ENCODE measurements at places on chromosomes 6 and 20. TPM values are rescaled to one million over a fixed set of nuclear protein-coding genes. Genes with fewer than 3 reads are reported as not detected.

PHACTR1 gene
- total RNA-seq: 0.26 TPM

C6orf141 gene
- total RNA-seq: 0.77 TPM

MYCT1 gene
- total RNA-seq: under 0.01 TPM

TRIM31 gene
- total RNA-seq: not detected

GDAP1L1 gene
- not detected for total RNA-seq

CCND3 gene
- 10.3 TPM for total RNA-seq

TXNDC5 gene
- 253 TPM for total RNA-seq

SNTA1 gene
- 46.6 TPM for total RNA-seq

PHF10 gene
- 15.7 TPM for total RNA-seq

TULP1 gene
- total RNA-seq: not detected

PAX1 gene
- not detected for total RNA-seq

PRDM1 gene
- total RNA-seq: 5.4 TPM

SSTR4 gene
- not detected for total RNA-seq

PRL gene
- total RNA-seq: not detected

GRIK2 gene
- total RNA-seq: under 0.01 TPM

CTCFL gene
- total RNA-seq: not detected

ECHDC1 gene
- total RNA-seq: 47.0 TPM

SAMD3 gene
- 2.8 TPM for total RNA-seq

CNPY3 gene
- total RNA-seq: 23.9 TPM

DSP gene
- under 0.01 TPM for total RNA-seq

GSTA3 gene
- total RNA-seq: not detected

SLC22A16 gene
- total RNA-seq: under 0.01 TPM

LY6G6C gene
- total RNA-seq: not detected

LINC00237 gene
- total RNA-seq: not detected

IPCEF1 gene
- total RNA-seq: 0.26 TPM

PLG gene
- total RNA-seq: not detected

HLA-DQA1 gene
- not detected for total RNA-seq

MCCD1 gene
- not detected for total RNA-seq

COL9A3 gene
- total RNA-seq: 0.17 TPM

TGM3 gene
- not detected for total RNA-seq

RIN2 gene
- total RNA-seq: 61.4 TPM

ASIP gene
- total RNA-seq: not detected

CYP24A1 gene
- not detected for total RNA-seq

CDH26 gene
- total RNA-seq: 0.50 TPM
